ENCODE measurements at places on chromosomes 2 and 18.

- DNase-seq = peak; percentile 93
Observed at GRCh38 chr18:49249521-49249920, 210.9 kb downstream of the DYM start.

- DNase-seq = no peak
Observed at GRCh38 chr18:77702686-77703085, 453.0 kb downstream of the GALR1 start.

DNA sequence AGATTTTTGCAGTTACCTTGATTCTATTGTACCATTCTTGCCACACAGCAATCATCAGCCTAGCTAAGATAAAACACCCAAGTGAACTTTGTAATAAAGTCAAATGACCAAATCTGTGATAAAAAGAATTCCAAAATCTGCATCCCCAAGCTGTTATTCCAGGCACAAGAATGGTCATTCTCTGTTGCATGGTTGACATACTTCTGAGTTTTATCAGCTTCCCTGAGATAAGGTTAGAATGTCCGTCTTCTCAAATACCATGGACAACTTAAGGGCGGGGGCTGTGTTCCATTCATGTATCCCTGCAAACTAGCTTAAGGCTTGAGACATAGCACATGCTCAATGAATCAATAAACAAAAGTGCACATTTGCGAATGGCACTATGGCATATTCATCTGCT lies 8.1 kb upstream of the BMP10 start:
- DNase-seq = no peak

GRCh38 chr2:20576598-20577115 lies 74.2 kb downstream of the HS1BP3 start:
- DNase-seq = peak; percentile 81

GRCh38 chr2:2251255-2251654 lies 79.8 kb downstream of the MYT1L start:
- DNase-seq = no peak

DNA sequence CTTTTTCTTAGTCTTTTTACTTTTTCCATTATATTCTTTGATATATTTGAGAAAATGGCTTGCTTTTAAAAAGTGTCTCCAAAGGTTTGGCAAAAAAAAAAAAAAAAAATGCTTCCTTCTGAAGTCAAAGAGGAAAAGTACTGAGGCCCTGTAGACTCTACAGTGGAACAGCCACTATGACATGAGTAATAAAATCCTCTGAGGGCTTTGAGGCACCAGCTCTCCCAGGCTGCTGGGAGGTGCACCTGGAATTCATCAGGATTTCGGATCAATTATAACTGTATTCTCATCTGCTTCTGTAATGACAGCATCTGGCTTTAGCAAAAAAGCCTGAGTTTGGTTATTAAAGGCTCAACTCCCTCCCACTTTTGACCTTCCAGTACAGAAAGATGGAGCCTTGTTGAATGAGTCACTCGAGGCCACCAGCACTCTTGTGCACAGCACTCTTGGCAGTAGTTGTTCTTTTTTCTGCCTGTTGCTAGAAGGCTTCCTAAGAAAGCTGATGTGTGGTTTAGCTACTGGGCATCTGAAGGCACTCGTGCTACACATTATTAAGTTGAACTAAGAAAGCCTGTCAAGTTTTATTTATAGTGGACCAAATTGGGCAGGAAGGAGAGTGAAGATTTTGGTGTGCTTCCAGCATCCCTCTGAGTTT lies 131.3 kb downstream of the PRPF40A start:
- DNase-seq = peak; percentile 56

DNA sequence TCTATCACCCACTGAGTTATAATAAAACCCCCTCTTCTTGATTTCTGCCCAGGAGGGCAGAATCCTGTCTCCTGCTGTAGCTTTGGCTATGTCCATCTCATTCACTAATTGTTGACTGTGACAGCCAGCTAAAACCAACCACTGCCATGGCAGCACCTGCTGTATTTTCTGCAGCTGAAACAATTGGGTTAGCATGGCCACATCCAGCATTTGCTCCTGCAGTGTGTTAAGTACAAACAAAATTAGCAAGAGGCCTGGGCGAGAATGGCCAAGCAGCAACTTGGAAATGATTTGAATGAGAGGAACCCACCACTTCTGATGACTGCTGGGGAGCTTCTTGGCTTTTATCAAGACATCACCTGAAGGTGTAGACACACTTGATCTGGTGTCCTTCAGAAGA lies 89.4 kb upstream of the LRRTM1 start:
- DNase-seq = no peak

GRCh38 chr2:120976501-120977307 lies 241.0 kb downstream of the GLI2 start:
- no peak for DNase-seq

DNA sequence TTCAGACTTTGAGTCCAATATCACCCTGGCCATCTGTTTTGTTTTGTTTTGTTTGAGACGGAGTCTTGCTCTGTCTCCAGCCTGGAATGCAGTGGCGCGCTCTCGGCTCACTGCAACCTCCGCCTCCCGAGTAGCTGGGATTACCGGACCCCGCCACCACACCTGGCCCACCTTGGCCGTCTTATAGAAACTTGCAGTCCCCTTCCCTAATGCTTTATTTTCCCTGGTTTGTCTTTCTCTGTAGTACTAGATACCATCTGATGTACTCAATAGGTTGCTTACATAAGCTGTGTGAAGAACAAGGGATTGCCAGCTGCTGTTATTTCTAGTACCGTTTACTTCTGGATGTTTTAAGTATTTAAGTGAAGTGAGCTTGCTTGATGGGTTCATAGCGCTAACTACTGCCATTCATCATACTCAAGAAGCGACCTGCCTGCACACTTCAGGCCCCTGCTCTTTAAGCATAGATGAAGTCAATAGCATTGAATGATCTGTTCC lies 1.2 kb downstream of the RPL31 start:
- DNase-seq = no peak

DNA sequence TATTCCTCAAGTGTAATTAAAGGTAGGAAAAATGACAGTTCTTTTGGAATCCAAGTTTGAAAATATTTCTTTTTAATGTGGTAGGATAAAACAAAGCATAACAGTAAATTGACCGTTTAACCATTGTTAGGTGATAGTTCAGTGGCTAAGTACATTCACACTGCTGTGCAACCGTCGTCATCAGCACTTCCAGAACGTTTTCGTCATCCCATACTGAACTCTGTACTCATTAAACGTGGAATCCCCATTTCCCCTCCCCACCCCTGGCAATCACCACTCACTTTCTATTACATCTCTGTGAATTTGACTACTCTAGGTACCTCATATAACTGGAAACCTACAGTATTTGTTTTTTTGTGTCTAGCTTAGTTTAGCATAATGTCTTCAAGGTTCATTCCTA lies 32.9 kb upstream of the FZD5 start:
- DNase-seq = no peak

DNA sequence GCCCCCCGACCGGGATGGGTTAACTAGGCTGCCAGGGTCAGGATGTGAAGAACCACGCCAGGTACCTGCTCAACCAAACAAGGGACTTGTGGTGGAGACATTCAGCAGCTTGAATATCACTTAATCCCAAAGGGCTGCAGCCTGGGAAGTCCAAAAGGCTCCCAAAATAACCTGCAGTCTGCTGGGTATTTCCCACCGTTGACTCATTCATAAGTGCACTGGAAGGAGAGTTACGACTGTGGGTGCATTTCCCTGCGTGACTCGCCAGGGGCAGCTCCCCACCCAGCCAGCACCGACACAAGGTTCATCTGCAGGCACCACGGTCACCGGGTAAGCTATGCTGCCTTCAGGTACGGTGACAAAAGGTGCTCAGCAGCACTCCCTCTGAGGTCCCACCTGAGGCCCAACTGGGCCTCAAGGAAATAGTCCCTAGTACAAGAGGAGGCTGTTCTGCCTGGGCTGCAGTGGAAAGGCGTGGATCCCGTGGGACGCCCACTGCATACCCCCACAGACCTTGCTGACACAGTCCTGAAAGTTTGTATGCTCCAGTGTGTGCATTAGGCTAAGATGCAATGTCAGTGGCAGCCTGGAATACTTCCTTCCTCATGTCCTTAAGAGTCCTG lies 86.5 kb downstream of the UXS1 start:
- DNase-seq = peak; percentile 56

GRCh38 chr2:78245394-78246135 lies 723.4 kb upstream of the LRRTM4 start:
- no peak for DNase-seq

GRCh38 chr18:25503567-25504081 lies 151.7 kb upstream of the ZNF521 start:
- DNase-seq = peak; percentile 28

DNA sequence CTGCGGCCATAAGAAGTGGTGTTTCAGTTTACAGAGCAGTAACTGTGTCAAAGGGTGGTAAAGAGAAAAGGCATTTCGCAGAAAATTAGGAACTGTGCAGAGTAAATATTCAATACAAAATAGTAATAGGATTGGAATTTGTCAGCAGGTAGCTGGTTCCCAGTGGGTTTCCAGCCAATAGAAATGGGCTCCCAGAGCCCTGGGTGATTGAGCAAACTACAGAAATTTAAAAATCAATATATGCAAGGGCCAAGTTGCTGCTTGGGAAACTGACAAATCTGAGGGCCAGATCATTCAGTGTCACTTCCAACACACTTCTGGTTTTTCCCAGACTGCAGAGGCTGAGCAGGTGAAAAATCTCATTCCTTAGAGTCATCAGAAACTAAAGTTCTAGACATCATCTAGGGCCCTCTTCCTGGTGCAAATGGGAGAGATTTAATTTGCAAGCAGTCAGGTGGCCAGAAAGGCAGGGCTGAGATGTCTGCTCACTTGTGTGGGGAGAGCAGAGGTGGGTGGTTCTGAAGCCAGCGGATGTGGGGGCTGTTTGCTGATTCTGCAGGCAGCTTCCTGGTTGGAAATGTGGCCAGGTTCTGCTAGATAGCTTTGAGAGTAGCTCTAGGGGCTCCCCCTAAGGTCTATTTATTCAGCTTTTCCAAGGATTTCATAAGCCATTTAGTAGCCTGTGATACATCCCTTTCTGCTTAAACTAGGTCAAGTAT lies 182.4 kb downstream of the NCK2 start:
- no peak for DNase-seq

DNA sequence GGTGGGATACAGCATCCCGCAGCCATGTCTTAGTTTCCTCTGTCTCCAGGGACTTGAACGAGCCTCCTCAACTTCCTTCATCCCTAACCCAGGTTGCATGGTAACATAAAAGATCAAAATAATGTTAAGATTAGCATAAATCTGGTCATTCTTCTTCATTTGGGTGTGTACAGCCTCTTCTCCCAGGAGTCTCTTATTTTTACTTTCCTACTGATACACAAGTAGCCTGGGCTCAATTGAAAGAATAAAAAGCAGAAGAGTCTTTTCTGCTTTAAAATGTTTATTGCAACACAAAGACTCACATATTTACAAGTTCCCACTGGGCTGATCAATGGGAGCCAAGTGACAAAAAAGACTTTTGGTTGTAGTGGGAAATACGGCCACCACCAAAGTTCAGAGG lies 137.9 kb upstream of the PID1 start:
- DNase-seq = peak; percentile 58

DNA sequence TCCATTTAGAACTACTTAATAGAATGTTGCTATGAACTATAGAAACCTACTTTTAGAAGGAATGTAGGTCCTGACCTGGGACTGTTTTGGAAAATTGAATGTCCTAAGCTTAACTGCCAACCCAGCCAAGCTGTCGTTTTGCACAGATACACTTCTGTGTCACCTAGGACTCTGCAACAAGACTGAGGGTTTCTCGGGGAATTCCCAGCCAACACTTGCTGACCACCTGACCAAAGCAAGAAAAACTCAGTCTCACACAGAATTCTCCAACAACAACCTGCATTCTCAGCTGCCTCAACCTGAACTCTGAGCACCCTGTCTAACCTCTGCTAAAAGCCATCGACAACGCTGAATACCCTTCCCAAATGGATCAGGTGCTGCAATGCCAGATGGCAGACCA lies 128.2 kb downstream of the SS18 start:
- no peak for DNase-seq

- DNase-seq = no peak
Observed at GRCh38 chr2:104825124-104825865, 28.6 kb upstream of the POU3F3 start.

DNA sequence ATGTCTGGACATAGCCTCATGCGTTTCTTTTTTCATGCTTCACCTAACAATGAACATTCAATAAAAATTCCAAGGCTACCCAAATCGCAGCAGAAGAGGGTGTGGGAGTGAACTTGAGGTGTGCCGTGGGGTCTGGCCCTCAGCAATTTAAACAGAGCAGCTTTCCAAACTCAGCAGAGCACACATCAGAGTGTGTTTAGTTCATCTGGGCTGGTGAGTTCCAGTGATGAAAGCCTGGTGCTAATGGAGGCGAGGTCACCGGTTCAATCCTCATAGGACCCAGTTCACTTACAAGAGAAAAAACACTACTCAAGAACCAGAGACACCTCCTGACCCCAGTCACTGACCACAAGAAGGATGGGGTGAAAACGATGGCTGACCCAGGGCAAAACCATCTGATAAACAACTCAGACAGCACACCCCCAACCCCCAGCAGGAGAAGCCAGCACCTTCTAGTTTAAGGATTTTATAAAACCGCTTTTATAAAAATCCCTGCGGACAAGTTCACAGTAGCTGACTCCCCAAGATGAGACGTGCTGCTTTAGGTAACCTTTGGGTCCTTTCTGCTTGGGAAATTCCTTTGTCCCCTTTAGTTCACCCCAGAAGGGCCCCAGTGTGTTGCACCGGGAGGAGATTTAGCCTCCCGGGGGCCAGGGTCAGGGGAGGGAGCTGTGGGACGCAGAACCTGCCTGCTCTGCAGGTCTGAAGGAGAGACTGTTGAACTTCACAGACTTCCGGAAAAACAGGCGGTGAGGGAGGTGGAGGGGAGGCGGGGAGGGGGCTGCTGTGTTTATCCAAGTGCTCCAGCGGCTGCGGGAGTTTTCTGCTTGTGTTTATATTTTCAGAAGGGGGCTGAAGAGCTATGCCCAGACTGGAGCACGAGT lies 152.7 kb upstream of the SOX11 start:
- no peak for DNase-seq

DNA sequence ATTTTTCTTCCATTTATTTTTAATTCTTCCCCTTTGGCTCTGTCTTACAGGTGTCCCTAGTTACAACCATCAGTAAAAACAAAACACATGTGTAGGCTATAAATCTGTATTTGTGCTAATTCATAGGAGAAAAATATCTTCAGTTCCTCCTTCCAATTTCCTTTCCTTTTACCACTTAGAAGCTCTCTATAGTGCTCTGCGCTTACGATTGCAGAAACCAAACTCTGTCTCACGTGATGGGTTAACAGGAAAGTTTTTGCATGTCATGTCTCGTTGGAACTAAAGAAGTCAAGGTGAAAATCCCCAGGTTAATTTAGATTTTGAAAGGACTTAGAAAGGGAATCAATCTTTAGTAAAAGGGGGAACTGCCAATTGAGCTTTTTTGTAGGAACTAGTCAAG lies 1390.5 kb upstream of the ZEB2 start:
- peak; percentile 14 for DNase-seq

GRCh38 chr18:34097312-34097711 lies 127.4 kb downstream of the NOL4 start:
- DNase-seq = no peak

GRCh38 chr2:73091696-73092095 lies 20.2 kb upstream of the SFXN5 start:
- no peak for DNase-seq

DNA sequence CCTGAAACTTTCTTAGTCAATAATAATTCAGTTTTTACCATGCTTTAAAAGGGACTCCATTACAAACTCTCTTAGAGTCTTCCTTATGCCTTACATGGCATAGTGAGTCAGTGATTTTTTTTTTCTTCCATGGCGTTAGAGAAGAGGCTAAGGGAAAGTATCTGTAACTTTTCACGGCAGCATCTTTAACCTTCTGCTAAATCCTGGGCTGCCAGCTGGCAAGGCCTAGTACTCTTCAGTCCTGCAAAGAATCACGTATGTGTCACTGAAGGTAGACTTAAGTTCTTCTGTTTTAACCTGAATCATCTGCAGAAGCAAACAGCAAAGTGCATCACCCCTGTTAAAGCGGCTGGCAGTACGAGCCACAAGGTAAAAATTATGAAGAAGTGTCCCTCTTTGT lies 286.3 kb upstream of the FN1 start:
- no peak for DNase-seq

All from suppressor macrophage treated with lipopolysaccharide for 4 hours (primary cell).